ENCODE measurements at places on chromosomes 3 and 15. TPM values are rescaled to one million over a fixed set of nuclear protein-coding genes. Genes with fewer than 3 reads are reported as not detected.

DNA sequence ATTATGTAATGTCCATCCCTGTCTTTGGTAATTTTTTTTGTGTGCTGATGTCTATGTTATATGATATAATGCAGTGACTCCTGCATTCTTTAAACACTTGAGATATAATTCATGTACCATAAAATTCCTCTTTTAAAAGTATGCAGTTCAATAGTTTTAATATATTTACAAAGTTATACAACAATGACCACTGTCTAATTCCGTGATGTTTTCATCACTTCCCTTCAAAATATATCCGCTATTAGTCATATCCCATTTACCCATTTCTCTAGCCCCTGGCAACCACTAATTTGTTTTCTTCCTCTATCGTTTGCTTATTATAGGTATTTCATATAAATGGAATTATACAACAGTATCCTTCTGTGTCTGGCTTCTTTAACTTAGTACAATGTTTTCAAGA, 64.9 kb upstream of the SUCLG2 start:
- no peaks in the 10 kb centered on the region for H3K27me3 ChIP-seq
- DNase-seq = no peak

- no peak overlapping the region for H3K4me3 ChIP-seq
- H3K27ac ChIP-seq = no peak overlapping the region
- DNase-seq = no peak
- H3K36me3 ChIP-seq = no peaks in the 10 kb centered on the region
- no peaks in the 10 kb centered on the region for H3K27me3 ChIP-seq
Observed at GRCh38 chr15:63349156-63349555, 32.5 kb downstream of the CA12 start.

ST3GAL6 gene
- 14.9 TPM for polyA plus RNA-seq

B3GALNT1 gene
- polyA plus RNA-seq = 0.35 TPM

TF gene
- 1.0 TPM for polyA plus RNA-seq
